ENCODE measurements at places on chromosomes 2 and 18.

- DNase-seq, result no peak
Measured at GRCh38 chr18:41887100-41887499, 67.9 kb upstream of the PIK3C3 start.

- DNase-seq, result no peak
Measured at GRCh38 chr2:95346738-95347671, 49.9 kb downstream of the KCNIP3 start.

- DNase-seq, result no peak
Measured at GRCh38 chr2:31140151-31140550, 1.9 kb upstream of the GALNT14 start.

DNA sequence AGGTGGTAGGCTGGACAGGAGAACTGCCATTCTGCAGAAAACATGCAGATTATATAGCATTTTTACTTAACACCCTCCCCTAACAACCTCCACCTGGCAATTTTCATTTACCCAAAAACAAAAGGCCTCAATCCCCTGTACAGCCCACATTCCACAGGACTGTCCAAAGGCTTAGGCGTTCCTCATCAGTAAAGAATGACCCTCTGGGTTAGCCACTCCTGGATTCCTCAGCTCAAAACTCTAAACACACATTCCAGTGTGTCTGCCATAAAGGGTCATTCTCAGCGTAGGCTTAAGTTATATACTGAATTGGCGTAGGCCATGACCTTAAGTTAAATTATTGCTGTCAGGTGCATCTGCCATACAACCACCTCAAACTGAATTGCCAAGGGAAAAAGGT, 261.8 kb upstream of the CHAC2 start:
- no peak for DNase-seq

DNA sequence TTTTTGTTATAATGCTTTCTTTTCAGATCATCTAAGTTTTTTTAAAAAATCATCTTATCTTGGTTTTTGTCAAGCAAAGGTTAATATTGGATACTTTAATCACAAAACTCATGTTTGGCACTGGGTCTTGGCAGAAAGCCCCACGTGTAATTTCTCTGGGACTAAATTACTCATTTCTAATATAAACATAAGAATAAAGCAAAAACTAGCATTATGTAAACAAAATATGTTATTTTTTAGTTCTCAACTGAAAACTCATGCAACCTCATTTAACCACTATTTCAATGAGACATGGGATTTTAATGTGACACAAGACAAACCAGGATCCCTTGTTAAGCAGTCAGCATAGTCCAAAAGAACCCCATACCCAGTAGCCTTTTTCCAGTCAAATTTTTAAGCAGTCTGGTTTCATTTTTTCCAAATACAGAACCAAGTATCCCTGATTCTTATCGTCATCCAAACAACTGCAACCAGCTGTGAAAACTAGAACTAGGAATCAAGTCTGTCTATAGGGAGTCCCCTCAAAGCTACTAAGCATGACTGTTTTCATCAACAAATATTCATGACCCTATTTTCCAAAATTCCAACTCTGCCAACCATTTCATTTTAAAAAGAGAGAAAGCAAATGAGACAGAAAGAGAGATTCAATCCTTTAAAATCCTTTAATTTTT, 27.1 kb downstream of the PID1 start:
- DNase-seq, result no peak

DNA sequence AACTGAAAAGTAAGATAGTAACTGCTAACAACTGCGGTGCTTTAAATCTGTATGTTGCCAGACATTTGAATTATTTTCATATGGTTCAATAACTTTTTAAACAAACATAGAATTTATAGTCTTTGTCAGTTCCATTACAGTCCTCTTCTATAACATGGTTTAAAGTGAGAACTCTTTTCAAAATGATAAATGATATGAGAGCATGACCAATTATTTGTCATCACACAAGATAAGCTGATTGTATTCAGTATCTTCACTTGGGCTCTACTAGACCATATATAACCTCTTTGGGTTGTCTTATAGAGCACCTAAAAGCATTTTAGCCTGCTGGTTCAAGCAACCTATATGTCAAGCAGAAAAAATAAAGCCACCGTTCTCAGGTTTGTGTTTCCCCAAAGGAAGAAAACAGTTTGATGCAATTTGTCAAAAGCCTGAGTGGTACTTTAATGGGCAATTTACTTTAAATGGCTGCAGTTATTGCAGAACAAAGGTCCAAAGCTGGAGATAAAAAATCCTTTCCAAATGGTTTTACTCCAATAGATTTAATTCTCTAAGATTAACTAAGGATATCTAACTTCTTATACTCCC, 298.4 kb downstream of the FSIP2 start:
- DNase-seq, result no peak

- DNase-seq, result no peak
Measured at GRCh38 chr2:22056621-22057132, 932.9 kb downstream of the TDRD15 start.

DNA sequence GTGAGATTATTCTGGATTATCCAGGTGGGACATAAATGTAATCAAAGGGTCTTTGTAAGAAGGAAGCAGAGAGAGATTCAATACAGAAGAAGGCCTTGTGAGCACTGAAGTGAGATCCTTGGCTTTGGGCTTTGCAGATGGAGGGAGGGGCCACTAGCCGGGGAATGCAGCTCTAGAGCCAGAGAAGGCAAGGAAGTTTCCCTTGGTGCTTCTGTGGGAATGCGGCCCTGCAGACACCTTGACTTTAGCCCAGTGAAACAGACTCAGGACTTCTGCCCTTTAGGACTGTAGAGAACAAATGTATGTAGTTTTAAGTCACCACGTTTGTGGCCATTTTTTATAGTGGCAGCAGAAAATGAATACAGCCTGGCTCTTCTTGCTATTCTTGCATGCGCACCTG, 8.1 kb downstream of the NEU2 start:
- no peak for DNase-seq

DNA sequence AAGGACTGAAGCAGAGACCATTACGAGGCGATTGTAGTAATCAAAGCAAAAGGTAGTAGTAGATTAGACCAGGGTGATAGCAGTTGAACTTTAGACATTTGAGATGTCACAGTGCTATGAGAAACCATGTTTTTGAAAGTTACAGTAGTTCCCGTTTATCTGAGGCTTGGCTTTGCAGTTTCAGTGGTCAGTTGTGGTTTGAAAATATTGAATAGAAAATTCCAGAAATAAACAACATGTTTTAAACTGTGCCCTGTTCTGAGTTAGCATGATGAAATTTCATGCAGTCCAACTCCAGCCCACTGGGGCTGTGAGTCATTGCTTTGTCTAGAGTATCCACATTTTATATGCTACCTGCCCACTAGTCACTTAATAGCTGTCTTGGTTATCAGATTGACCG, 47.5 kb downstream of the ZNF638 start:
- DNase-seq, result no peak

GRCh38 chr2:217248312-217248935, 388.6 kb upstream of the TNP1 start:
- DNase-seq, result no peak

- no peak for DNase-seq
Measured at GRCh38 chr18:36095936-36096519, 28.7 kb upstream of the RPRD1A start.

GRCh38 chr18:45551142-45551815, 64.0 kb upstream of the SLC14A2 start:
- DNase-seq, result no peak

DNA sequence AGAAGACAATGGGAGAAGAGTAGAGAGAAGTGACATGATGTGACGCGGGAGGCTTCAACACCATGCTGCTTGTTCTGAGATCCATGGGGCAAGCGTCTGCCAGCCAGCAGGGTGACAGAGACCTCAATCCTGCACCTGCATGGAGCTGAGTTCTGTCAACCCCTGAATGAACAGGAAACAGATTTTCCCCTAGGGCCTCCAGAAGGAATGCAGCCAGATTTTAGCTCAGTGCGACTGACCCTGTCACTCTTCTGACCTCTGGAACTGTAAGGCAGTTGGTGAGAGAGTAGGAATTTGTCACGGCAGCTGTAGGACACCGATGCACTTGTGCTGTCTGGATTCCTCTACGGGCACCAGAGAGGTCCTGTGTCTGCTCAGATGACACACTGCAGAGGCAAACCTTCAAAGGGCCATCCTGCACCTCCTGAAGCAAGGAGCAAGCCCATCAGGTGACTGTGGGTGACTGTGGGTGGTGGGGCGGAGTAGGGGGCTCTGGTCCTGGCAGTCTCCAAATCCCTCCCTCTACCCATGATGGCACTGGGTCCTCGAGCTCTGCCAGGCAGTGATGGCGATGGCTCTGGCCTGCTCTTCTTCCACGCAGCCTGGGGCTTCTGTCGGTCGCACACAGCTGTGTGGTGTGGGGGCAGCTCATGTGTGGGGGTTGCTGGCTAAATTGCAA, 194.3 kb upstream of the TWIST2 start:
- DNase-seq, result no peak

- DNase-seq, result peak; percentile 10
Measured at GRCh38 chr2:134718817-134719814, at the start of gene TMEM163. TSS of gene TMEM163 (minus strand) at chr2:134719000.

GRCh38 chr2:219106251-219106650, 45.5 kb upstream of the IHH start:
- no peak for DNase-seq

- peak; percentile 28 for DNase-seq
Measured at GRCh38 chr2:159879051-159879604, 81.1 kb upstream of the CD302 start.

- DNase-seq, result no peak
Measured at GRCh38 chr2:137910641-137911040, 53.6 kb upstream of the HNMT start.

DNA sequence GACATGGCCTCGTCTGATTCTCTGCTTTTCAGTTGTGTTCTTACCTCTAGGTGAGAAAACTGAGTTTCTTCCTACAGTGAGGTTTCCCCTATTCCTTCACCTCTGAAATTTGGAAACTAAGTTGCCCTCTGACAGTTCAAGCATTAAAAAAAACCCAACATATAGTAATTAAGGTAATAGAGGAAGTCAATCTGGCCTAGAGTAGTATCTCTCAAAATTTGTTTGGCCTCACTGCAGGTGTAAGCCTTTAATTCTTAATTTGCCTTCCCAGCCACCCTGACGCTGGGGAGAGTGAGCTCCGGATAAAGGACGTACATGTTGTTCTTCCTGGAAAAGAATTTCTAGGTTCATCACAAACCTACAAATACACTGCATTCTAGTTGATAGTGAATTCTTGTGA, 1.4 kb downstream of the CAD start:
- no peak for DNase-seq

- no peak for DNase-seq
Measured at GRCh38 chr2:184302506-184302905, 295.8 kb upstream of the ZNF804A start.

- DNase-seq, result no peak
Measured at GRCh38 chr2:27829791-27830190, 58.3 kb downstream of the MRPL33 start.

DNA sequence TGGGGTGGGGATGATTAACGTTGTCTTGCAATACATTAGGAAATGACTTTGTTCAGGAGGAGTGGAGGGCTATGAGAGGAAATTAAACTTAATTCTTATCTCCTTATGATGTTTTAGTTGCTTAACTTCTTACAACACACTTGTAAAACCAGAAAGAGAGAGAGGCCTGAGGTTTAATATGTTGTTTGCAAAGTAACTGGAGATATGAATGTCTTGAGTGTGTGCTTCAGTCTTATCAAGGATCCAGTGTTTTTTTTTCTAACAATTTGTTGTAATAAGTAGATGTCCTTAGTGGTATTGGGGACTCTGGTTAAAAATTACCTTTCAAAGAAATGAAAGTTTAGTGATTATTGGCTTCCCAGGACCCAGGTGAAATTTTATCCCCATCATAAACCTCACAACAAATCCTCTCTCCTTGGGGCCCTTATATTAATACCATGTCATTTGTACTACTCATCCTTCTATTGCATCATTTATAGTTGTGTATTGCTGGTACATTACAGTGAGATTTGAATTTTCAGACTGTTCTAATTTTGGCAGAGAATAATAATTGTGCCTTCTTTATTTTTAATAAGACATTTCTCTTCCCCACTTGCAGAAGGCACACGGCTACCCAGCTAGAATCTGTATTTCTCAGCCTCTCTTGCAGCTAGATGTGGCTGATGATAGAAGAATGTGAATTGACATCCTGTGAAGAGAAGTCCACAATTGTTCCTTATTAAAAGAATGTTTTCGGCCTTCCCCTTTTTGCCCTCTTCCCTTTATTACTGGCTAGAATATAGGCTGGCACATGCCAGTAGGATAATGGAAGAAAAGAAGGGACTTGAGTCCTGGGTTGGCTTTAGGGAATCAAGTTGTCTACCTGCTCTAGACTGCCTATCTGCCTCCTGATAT, 91.9 kb upstream of the CXCR4 start:
- no peak for DNase-seq

DNA sequence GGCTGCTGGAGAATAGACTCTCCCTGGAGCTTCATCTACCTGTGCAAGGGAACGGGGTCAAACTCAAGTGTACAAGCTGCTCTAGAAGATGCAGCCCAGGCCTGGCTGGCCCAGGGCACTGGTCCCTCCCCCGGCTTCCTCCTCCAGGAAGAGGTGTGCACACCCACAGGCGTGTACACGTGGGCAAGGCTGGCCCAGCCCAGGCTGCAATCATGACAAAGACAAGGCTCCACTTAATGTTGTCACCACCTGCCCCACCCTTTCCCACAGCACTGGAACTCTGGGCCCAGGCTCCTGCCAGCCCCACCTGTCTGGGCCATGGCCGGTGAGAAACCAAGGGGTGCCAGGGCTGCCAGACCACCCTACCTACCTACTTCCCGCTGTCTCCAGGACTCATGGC, 29.6 kb upstream of the ALPP start:
- DNase-seq, result no peak

DNA sequence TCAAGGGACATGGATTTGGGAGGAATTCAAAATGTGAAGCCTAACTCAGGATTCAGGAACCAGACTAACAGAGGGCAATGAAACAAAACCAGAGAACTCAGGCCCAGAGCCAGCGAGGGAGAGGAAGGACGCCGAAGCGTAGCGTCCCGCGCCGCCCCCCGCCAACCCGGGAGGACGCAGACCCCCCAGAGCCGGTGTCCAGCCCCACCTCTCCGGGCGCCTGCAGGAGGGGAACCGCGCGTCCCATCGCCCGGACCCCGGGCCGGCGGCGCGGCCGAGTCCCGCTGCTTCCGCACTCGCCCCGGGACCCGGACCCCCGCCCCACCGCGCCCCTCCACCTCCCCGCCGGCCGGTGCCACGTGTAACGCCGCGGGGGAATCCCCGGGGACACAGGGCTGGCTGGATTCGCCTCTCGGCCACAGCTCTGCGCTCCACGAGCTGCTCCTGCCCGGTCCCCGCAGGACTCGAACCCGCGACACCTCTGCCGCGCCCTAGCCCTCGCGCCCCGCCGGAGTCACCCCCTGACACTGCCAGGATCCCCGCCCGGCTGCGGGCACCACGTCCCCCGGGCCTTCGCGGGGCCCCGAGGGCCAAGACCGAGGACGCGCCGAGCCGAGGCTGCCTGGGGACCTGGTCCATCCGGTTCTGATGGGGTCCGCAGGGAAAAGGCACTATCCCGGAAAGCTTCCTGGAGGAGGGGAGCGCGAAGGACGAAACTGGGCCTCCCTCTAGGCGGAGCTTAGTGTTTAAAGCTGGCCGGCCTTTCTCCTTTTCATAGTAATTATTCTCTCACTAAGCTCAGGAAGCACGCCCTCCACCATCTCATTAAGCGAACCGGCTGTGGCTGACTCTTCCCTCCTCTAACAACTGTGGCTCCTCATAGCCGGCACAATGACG, 40.4 kb upstream of the FAM124B start:
- DNase-seq, result no peak

- no peak for DNase-seq
Measured at GRCh38 chr18:51514128-51514527, 316.6 kb upstream of the MEX3C start.

Data from stimulated activated naive CD4-positive, alpha-beta T cell treated with Interleukin-2 at 50 U/mL for 16 hours (primary cell).